ENCODE measurements at places on chromosomes 7 and 10.
A peak's percentile ranks its signal among the peaks of the same experiment; 100 is the strongest.

GRCh38 chr7:47502240-47502877, 79.6 kb downstream of the TNS3 start:
- DNase-seq = peak; percentile 65

DNA sequence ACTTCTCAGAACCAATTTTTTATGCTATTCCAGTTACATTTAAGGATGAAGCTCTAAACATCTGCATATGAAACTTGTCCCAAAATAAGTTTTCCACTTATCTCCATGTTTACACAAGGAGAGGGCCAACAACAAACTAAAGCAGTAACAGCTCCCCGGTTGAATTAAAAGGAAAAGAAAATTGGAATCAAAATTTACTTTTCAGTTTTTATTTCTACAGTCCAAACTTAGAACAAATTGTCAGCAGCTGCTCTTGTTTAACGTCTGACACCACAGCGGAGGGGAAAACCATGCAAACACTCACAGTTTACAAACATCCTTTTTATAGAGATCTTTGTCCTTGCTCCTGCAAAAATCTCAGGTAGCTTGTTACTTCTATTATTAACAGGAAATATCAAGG, 101.3 kb downstream of the COL28A1 start:
- DNase-seq = no peak

GRCh38 chr10:21506351-21506750, 19.1 kb downstream of the SKIDA1 start:
- no peak for DNase-seq

GRCh38 chr7:20596653-20597052, 18.8 kb upstream of the ABCB5 start:
- DNase-seq = no peak

- DNase-seq = no peak
Observed at GRCh38 chr10:2445370-2445769, 622.0 kb upstream of the PFKP start.

DNA sequence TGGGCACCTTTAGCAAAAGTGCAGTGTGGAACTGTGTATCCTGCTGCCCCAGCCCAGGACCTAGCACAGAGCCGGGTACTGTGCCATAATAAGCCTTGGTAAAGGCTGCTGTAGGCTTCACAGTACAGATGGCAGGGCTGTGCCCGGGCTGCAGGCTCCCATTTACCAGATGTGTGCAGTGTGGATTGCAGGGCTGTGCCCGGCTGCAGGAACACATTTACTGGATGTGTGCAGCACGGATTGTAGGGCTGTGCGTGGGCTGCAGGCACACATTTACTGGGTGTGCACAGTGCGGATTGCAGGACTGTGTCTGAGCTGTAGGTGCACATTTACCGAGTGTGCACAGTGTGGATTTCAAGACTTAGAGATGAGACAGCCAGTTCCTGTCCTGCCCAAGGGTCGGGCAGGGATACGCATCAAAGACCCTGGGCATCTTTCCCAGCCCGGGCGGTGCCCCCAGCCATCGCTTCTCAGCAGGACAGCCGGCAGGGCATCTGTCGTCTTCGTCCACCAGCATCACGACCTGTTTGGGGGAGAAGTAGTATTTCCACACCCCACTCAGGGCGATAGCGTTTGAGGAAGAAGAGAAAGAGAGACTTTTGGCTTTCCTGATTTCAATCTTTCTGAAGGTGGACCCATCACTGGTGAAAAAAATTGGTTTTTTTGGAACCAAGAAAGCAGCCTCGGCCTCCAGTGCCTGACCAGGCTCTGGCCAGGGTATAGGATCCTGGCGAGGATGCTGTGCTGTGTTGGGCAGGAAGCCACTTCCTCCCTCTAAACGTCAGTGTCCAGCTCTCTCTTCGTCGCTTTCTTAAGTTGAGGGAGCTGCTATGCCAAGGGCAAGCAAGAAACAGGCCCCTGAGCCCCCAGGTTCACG, 180.8 kb downstream of the CUX1 start:
- DNase-seq = no peak

GRCh38 chr7:32258265-32258664, 188.1 kb upstream of the PDE1C start:
- DNase-seq = no peak

GRCh38 chr7:44784364-44784763, 12.1 kb upstream of the PPIA start:
- DNase-seq = no peak

- no peak for DNase-seq
Observed at GRCh38 chr10:114604357-114605130, 53.5 kb downstream of the ABLIM1 start.

- DNase-seq = no peak
Observed at GRCh38 chr7:98133181-98133580, 26.5 kb downstream of the LMTK2 start.

DNA sequence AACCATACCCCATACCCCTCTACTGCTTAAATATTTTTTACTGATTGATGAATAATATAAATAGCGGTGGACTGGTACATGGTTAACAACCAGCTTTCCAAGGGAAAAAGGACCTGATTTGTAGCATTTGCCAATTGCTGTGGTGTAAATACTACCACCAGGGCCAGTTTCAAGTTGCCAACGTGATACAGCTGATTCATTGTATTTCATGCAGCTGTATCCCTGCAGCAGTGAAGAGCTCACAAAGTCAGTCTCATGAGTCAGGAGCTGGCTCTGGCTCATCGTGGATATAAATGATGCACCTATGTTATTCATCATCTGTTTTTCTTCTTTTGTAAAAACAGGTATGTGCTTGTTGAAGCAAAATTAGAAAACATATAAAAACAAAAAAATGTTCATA, 15.2 kb downstream of the CALML5 start:
- DNase-seq = no peak

GRCh38 chr7:47103498-47104205, 478.3 kb downstream of the TNS3 start:
- no peak for DNase-seq

DNA sequence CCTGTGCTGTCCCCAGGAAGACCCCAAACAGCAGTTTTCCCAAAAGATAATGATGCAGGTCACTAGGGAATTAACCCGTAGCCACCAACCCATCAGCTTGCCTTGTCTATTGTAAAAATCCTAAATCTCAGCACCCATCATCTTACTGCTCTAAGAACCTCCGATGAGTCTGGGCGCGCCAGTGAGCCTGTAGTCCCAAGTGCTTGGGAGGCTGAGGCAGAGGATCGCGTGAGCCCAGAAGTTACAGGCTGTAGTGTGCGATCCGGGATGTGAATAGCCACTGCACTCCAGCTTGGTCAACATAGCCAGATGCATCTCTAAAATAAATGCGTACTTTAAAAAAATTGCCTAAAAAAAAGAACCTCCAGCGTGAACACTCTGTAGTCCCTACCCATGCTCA, 951 bp downstream of the AS3MT start:
- DNase-seq = no peak

DNA sequence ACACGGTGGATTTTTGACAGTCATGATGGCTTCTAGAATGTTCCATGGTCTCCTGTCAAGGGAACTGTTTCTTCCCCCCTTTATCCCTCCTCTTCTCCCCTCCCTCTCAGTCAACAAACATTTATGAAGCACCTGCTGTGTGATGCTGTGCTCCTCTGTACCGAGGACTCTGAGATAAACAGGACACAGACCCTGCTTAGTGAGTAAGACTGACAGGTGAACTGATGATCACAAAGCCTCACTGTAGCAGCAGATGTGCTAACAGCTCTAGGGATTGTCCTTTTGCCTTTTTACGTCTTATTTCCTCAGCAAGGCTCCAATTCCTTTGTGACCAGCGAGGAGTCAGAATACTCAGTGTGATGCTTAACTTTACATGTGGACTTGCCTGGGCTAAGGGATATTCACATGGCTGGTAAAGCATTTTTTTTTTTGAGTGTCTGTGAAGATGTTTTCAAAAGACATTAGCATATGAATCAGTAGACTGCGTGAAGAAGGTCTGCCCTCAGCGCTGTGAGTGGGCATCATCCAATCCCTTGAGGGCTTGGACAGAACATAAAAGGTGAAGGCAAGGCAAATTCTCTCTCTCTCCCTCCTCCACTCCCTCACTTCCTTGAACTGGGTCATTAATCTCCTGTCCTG, 170.1 kb downstream of the ADRA2A start:
- no peak for DNase-seq
